ENCODE measurements at places on chromosomes 6 and 20. TPM values are rescaled to one million over a fixed set of nuclear protein-coding genes. Genes with fewer than 3 reads are reported as not detected.

DNA sequence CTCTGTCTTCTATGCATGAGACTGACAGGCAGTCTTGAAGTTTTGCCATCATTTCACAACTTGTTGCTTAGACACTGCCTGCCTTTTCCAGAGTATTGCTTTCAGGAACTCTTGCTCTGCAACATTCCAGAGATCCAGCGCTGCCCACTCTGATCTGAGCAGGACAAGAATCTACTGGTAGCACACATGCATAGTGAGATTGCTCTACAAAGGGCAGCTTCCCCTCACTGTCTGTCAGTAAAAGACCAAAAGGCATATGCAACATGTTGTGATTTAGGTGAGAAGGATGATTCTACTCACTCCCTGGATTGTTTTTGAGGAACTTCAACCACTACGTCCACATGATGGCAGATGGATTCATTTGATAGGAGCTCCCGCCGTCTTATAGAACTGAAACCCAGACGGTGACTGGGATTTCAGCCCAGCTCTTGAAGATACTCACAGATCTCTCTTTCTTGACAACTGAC lies 259.1 kb downstream of the ARID1B start:
- no peak for DNase-seq

GRCh38 chr6:46927066-46927465 lies 5.3 kb upstream of the ADGRF5 start:
- DNase-seq: no peak

DNA sequence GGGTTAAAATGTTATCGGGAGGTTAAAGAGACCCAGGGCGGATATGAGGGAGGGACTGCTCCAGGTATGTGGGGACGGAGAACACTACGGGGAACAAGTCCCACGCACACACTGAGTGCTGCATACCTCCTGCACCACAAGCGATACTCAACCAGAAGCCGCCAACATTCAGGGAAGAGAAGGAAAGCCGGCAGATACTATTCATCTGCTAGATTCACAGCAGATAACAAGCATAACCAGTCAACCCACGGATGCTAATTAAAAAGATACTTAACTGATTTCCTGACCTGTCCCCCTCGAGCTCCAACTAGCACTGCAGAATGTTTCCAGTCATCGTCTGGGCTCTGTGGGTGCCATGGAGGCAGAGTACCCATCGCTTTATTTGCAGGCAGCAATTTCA lies 45.1 kb upstream of the RPS6KA2 start:
- DNase-seq: no peak

DNA sequence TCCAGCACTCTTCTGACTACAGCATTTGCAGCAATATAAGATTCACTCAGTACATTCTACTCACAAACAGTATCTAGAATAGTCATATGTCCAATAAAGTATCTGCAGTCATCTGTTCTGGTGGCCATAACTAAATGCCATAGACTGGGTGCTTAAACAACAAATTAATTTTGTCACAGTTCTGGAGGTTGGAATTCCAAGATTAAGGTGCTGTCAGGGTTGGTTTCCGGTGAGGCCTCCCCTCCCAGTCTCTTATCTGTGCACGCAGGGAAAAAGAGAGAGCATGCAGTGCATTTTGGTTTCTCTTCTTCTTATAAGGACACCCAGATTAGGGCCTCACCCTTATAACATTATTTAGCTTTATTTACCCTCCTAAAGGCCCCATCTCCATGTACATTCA lies 21.3 kb upstream of the NUS1 start:
- no peak for DNase-seq

DNA sequence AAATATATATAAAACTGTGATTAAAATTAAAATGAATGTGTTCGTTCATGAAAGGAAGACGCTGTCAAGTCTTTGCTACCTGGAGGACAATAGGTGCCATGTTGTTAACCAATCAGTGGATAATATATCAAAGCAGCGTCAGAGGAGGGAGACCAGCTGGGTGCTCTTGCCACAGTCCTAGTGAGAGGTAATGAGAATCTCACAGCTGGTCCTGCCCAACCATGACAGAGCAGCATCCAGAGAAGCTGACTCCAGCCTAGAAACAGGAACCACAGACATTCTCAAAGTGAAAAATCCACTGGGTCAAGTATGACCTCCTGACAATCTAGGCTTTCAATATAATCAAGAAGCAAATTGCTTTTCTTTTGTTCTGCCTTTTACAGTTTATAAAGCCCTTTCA lies 94.5 kb upstream of the LRFN2 start:
- DNase-seq: no peak

DNA sequence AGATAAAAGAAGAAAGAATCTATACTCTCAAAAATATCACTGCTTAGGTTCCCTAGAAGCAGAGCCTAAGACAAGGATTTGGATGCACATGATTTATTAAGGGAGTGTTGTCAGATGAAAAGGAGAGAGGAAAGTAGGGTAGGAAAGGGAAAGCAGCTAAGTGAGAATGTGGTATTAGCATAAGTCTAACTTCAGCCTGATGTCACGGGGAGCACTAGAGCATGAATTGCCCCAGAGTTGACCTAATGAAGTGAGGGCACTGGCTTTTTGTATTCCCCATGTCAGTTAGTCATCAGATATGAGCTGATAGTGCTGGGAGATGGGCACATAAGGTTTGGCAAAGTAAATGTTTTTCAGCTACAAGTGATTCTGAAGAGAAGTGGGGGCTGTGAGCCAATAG lies 129.0 kb upstream of the THEMIS start:
- no peak for DNase-seq

DNA sequence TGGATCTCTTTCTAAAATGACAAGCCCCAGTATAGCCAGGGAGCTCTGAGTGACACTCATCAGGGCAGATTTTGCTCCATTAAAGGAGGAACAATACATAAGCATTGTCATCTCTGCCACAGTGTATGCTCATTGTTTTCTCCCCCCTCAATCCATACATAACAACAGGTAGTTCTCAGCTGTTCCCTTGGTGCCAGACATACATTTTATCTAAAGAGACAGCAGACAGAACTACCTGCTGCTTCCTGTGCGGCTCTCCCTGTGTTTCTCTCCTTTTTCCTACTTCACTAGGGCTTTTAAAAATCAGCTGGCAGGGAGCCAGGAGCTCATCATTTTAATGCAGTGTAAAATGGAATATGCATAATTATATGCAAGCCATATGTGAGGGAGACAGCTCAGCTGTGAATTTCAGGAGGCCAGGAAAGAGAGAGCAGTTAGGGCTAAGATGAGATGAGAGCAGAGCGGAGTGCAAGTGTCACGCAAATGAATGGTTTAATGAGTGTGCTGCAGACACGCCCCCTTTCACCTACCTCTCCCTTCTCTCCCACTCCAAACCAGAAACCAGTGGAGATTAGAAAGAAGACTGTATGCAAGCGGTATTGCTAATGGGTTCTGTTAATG lies 96.0 kb downstream of the SOBP start:
- no peak for DNase-seq

DNA sequence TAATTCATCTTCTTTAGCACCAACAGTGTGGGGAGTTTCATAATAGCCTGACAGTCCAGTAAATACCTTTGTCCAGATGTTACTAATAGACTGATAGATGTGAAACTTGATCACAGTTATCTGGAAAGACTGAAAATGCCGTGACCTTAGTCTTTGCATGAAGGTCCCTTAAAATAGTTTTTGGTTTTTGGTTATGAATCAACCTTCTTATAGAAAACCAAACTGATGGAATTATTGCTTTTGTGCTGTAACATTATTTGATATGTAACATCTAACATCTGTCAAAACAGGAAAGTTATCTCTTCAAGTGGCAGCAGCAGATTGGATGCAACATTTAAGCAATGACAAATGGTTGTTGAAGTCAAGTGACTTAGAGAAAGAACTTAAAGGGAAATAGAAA lies 190.4 kb downstream of the DOK5 start:
- DNase-seq: no peak

- DNase-seq: no peak
These were observed 279.9 kb downstream of the SLC35F1 start for GRCh38 chr6:118186672-118187567.

DNA sequence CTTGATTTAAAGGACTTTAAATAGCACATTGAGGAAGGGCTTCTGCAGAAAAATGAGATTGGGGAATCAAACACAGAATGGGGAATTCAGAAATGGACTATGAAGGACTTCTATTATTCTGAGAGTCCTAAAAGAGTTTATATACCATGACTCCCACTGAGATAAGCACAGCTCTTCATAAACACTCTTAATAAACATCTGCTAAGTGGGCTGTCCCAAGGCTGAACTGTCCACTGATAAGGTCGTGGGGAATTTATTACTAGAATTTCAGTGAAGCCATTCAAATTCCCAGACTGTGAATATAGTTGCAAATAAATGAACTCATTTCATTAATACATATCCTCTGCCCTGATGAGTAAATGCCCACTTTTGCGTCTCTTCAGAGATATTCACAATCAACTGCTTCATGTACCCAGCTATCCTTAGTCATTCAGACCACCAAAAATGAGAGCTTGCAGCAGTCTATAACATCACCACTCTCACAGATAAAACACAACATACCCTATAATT lies 468.2 kb upstream of the RUNX2 start:
- DNase-seq: no peak

- DNase-seq: no peak
These were observed 128.1 kb downstream of the ISM1 start for GRCh38 chr20:13349235-13349604.

DNA sequence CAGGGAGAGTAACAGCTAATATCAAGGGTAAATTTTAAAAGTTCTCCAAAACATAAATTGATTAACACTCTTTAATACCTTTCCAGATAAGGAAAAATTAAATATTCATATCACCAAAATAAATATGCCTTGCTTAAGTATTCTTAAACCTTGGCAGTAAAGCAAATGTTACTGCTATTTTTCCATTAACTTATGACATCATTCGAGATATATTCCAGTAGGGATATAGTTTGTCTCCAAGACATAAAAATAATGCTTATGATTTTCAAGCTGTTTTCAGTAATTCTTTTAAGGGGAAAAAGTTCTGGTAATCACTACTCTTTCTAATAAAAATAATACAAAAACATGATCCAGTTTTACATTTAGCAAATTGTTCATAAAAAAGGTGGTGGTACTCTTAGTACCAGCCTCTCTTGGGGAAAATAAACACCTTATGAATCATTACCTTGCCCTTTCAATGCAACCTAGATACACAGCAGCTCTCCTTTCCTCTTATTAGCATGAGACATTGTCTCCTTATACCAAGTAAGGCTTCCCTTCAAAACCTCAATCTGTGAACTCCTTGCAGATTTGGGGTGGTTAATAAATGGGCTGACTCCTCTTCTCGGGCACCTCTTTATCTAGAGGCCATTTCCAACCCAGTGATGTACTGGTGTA lies 31.5 kb upstream of the LTV1 start:
- DNase-seq: no peak

- no peak for DNase-seq
These were observed 4.2 kb downstream of the BEND6 start for GRCh38 chr6:56959094-56959493.

DNA sequence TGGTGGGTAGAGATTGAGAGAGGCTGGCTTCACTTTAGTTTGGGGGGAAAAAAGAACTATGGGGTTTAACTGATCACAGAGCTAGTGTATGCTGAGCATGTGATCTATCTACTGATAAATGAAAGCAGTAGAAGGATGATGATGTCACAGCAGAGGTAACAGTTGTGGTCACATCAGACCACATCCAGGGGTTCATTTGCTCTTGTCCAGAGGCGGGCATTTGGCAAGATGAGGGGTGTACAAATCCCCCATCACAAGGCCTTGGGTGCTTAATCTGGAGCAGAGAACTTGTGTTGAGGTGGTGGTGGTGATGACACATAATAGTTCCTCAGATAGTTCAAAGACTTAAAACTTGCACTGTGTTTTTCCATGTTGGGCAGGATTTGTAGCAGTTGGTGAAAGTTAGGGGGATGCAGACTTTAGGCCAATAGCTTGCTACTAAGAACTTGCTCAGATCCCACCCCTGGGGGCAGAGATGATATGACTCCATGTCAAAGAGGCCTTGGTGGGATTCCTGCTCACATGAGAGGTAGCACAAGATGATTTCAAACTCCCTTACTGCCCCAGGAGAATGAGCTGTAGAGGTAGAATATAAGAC lies 63.4 kb downstream of the PRDM1 start:
- no peak for DNase-seq

- no peak for DNase-seq
These were observed 36.8 kb downstream of the OVOL2 start for GRCh38 chr20:18020931-18021330.

GRCh38 chr20:19268426-19268825 lies 56.0 kb downstream of the SLC24A3 start:
- DNase-seq: no peak

DNA sequence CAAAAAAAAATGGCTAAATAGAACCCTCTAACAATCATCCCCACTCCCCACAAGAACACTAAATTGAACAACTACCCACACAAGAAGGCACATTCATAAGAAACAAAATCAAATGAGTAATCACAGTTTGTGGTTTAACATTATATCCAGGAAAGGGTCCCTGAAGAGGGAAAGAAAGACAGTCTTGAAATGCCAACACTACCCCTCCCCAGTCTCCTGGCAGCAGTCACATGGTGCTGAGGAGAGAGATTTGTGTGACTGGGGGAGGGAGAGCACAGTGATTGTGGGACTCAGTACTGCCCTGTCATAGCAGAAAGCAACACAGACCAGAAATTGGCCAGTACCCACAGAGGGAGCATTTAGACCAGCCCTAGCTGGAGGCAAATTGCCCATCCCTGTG lies 443.7 kb upstream of the BTBD3 start:
- DNase-seq: no peak

DNA sequence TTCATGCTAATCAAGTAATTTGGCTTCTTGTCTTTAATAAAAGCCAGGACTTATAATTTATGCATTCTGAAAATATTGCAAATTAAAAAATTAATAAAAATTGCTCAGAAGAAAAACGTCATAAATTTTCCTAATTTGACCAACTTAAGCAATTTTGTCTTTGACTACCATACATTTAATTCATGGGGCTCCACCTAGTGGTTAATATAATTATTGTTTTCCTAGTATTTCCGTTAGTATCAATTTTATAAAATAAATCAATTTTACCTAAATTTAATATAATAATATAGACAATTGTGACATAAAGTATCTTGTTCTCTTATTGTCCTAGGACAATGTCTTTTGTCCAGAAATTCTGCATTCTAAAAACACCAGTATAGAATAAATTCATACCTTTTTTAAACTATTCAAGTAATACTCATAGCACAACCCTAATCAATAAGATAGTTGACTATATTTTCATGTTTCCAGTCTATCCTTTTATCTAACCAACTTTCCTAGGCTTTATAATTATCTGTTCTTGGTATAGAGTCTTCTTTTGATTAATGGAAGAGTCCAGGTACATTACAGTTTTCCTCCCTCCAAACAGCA lies 319.9 kb downstream of the TRDN start:
- no peak for DNase-seq

DNA sequence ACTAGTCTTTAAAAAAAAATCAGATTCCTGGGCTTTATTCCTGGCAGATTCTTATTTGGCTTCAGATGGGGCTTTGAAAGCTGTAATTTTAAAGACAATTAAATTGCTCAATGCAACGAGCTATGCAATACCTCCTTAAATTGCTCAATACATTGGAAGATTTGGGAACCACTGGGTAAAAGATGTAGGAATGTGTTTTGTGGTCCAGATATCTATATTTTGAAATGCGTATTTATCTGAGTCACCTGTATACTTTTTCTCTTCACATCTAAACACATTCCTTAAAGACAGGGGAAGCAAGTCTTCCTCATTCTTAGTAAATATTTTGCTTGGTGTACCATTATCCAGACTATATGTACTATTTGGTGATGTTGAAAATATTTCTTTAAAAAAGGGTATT lies 29.6 kb upstream of the MAP7 start:
- DNase-seq: no peak

The HLA-F gene
- 5.1 TPM for total RNA-seq

The CNR1 gene
- total RNA-seq: 2.0 TPM

The TRIM31 gene
- total RNA-seq: not detected

The TRDN gene
- 9.1 TPM for total RNA-seq

The RIPK1 gene
- 34.7 TPM for total RNA-seq

The LKAAEAR1 gene
- not detected for total RNA-seq

The GID8 gene
- 45.0 TPM for total RNA-seq
